HCEC 1CT (cell line): ENCODE measurements at places on chromosomes 11 and 22.

GRCh38 chr11:132913295-132913694 lies 619.0 kb downstream of the OPCML start:
- no peak for DNase-seq

- DNase-seq, result no peak
Observed at GRCh38 chr11:115256397-115257197, 247.6 kb downstream of the CADM1 start.

DNA sequence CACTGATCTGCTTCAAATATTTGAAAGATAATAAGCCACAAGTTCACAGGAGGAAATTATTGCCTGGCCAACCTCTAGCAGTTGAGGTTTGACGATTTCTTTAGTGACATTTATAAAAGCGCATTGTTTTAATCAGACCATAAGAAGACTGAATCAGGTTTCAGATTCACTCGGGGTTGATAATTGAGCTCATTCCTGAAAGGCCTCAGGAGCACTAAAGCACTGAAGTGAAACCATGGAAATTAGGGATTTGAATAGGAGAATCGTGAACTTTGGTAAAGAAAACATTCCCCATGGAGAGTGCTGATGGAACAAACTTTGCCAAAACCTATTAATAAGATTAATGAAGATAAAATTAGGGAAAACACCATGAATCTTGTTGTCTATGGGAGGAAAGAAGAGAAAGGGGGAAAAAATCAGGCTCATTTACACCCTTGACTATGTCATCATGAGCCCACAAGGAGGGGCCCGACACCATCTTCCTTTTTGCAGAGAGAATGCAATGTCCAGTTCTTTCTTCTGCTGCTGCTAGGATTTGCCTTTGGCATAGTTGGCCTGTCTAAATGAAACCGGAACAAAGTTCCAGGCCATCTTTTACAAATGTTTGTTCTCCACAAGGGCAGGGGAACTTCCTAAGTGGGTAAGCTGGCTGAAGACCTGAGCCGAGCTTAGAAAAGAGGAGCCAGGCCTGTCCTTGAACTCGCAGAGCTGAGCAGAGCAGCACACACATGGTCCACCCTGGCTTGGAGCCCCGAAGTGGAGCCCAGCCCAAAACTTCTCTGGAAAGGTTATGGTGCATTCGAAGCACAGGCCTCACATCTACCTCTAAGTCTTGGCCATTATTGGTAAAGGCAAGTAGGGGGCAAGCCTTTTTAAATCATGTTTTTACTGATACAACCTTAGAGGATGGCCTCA lies 56.1 kb upstream of the EIF3M start:
- no peak for DNase-seq

DNA sequence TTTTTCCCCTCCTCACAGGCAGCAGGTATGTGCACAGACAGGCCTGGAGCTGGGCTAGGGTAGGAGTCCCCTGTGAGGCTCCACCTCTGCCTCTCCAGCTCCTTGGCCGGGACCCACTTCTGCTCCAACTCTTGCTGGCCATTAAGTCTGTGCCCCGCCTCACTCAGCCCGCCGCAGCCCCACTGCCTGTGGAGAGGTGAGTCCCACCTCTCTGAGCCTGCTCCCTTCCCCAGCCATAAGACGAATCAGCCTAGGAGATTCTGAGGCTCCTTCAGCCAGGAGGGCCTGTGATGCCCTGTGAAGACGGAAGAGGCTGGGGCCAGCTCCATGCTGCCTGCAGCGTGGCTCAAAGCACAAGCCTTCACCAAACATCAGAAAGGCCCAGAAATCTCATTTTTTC lies 23.0 kb downstream of the TSKU start:
- DNase-seq, result no peak

- DNase-seq, result no peak
Observed at GRCh38 chr11:22432291-22433093, 94.3 kb downstream of the SLC17A6 start.

DNA sequence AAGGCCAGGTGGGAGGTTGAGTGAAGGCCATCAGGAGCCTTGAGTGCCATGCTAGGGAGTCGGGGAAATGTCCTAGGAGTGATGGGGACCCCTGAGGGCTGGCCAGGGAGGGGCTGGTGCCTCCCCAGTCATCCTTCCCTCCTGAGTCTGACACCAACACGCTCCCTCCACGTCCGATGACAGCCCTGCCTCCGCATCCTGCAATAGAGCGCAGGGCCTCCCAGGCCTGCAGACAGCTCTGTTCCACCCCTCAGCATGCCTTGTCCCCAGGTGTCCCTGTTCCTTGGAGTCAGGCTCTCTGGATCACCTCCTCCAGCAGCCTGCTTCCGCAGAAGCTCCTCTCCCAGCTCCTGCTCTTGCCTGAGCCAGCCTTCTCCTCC lies 3.1 kb downstream of the RAC2 start:
- no peak for DNase-seq

- DNase-seq, result no peak
Observed at GRCh38 chr11:44943118-44943517, 7.6 kb downstream of the TP53I11 start.

GRCh38 chr11:2222451-2222850 lies 47.9 kb downstream of the ASCL2 start:
- no peak for DNase-seq

DNA sequence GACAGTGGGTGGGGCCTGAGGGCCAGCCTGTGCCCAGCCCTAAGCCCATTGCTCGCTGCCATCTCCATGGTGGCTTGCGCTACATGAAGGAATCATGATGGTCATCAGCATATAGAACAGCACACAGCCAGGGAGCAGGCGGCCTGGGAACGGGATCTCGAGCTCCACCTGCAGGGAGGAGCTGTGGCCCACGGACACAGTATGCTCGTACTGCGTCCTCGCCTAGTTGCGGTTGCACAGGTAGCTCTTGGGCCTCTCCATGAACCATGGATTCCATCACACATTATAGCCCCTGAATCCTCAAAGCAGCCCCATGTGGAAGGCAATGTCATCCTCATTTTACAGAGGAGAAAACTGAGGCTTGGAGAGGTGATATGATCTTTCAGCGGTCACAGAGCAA lies 15.1 kb downstream of the SEC14L4 start:
- no peak for DNase-seq

DNA sequence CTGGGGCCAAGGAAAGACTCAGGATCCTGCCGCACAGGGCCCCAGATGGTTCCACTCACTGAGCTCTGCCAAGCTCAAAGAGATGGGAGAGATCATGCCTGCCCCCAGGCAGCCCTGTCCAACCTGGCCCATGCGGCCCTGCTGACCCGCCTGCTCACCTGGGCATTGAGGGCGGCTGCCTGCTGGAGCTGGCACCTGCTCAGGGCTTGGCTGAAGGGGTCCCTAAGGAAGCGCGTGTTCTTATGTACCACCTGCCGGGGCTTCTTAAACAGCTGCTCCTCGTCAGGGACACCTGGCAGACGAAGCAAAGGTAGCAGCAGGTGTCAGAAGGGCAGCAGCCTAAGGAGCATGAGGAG lies 5.5 kb downstream of the ESS2 start:
- no peak for DNase-seq

DNA sequence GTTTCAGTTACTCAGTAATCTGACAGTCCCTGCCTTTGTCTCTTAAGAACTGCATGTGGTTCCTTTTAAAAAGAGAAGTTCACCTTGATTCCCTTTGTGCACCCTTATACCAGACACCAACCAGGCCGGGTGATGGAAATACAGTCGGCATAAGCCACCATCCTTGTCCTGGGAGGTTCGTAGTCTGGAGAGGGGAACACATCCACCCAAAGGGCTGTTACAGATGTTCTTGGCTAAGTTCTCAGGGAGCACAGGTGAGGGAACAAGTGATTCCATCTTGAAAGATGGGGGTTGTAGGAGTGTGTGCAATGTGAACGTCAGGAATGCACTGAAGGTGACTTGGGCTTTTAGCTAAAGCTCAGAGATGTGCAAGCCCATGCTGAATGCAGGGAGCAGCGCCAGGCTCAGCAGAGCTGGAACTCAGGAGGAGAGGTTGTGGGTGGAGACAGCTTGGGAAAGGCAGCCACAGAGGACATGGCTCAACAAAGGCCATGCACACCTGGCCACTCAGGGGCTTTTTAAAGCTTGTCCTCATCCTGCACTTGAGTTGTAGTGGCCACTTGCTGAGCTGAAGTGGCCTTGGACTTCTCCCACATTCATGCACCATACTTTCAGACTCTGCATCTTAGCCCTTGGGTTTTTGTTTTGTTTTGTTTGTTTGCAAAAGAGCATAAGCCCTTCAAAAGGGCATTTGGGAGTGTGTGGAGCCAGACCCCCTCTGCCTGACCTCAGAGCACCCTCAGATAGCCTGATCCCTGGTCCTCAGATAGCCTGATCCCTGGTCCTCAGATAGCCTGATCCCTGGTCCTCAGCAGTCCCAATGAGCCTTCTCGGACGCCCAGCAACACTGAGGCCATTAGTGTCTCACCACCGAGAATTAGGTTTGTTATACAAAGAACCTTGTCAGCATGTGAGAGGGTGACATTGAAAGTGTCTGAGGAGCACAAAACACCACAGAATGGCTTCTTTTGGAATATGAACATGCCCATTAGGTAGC lies 12.7 kb upstream of the TMA7B start:
- no peak for DNase-seq

GRCh38 chr11:106533046-106533445 lies 455.6 kb downstream of the AASDHPPT start:
- DNase-seq, result no peak

DNA sequence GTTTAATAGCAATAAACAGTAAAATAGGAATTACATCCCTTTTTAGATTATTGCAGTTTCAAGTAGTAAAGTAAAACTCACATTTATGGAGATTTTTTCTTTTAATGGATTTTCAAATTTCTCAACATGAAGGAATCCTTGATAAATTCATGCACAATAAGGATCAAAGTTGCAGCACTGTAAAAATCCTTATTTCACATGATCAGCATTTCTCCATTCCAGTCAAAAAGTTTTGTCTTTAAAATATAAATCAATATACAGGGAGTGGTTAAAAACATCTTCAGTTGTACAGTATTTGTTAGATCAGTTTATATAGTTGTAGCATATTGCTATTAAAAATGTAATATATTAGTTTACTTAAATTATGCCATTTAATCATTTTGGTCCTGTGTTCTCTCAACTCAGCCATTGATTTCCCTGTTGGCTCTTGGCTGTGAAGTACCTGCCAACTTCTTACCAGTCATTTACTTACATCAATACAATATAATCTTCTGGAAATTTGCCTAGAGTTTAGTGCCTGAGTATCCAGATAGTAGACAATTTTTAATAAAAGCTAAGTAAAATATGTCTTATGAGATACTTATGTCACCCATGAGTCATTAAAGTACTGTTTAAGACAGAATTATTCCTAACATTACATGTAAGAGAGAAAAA lies 12.1 kb downstream of the ELP4 start:
- no peak for DNase-seq

GRCh38 chr11:119777940-119778339 lies 48.9 kb upstream of the NECTIN1 start:
- DNase-seq, result no peak

DNA sequence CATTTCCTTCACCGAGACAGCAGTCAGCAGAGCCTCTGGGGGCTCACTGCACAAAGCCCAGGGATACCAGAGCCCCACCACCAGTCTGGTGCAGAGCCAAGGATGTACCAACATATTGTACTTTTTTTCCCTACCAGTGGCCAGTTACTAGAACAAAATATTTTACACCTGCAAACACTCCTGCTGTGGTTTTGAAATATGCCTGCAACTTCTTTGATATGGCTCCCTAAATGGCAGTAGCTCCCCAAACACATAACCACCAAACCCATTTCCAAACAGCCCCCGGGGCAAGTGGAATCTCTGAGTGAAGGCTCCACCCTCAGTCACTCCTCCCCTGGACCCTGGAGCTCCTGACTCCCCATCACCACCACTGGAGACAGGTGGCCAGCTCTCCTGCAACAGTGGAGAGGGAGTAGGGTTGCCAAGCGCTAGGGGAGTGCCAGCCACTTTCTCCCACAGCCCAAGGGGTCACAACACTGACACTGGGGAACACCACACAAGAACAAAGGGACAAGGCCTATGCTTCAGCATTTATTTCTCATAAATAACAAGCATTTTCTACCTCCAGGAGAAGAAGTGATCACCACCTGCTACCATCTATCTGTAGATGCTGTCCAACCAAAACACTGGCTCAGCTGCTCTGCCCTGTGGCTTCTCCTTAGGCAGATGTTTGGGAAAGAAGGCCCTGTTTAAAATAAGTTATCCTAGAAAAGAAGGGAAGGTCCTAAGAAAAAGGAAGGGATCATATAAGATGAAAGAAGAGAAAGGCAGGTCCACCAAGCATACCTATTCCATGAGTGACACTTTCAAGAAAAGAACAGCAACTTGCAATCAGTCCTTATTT lies 15.1 kb downstream of the DGCR2 start:
- DNase-seq, result no peak

- DNase-seq, result peak; percentile 40
Observed at GRCh38 chr22:36612458-36612857, 83.5 kb upstream of the EIF3D start.

DNA sequence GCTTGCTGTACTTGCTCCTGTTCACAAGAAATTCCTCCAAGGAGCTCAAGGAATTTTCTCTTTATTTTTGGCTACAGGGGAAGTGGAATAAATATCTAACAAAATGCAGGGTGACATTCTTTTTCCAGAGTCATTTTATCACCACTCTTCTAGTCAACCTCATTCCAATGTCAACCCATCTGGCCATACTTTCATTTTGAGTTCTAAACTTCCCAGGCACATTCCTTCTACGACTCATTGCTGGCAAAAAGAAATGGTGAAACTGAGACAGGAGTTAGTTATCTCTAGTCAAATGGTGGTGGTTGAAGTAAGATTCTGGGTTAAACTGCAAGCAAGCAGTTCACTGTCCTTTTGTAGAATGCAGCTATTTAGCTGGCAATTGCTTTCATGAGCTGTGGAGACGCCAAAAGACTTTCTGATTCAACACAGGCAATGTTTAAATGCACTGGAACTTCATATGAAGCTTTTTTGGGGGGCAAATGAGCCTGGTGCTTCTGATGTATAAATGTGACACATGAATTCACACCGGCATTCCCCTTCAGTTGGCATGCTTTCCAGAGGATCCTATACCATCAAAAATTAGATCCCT lies 304.6 kb downstream of the CADM1 start:
- DNase-seq, result no peak

- DNase-seq, result no peak
Observed at GRCh38 chr22:39745789-39746188, 147.8 kb downstream of the ENTHD1 start.

GRCh38 chr22:17472932-17473331 lies 90.4 kb upstream of the SLC25A18 start:
- DNase-seq, result no peak

DNA sequence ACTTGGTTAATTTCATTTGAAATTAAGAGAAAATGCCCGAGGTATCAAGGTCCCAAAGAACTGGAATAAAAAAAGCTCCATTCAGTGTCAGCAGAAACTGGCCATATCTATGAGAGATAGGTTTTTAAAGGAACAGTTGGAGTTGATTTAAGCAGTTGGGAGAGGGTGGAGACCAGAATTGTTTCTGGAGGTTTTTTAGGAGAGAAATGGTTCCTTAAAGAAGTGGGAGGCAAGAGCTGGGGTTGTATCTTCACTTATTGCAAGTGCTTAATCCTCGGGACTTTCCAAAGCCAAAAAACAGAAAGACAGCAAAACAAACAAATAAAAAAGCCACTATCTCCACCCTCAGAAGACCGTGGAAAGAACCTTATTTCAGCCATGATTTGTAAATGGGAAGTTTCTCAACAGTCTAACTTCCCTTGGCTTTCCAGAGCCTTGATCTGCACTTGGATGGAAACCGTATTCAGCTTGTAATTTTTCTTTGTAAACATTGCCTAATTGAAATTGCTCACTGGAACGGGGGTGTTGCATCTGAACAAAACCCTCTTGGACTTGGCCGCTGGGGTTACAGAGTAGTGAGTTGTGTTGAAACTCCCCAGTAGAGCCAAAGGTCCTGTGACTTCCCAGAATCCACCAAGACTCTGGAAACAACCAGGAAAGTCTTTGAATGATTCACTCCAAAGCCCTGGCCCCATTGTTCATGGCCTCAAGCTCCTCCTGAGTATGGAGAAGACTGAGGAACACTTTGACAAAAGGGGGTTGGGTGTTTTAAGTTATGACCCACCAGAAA lies 115.6 kb downstream of the SLC1A2 start:
- peak; percentile 88 for DNase-seq
